Left kidney (tissue), 8 donors: ENCODE measurements at places on chromosomes 4 and X.

DNA sequence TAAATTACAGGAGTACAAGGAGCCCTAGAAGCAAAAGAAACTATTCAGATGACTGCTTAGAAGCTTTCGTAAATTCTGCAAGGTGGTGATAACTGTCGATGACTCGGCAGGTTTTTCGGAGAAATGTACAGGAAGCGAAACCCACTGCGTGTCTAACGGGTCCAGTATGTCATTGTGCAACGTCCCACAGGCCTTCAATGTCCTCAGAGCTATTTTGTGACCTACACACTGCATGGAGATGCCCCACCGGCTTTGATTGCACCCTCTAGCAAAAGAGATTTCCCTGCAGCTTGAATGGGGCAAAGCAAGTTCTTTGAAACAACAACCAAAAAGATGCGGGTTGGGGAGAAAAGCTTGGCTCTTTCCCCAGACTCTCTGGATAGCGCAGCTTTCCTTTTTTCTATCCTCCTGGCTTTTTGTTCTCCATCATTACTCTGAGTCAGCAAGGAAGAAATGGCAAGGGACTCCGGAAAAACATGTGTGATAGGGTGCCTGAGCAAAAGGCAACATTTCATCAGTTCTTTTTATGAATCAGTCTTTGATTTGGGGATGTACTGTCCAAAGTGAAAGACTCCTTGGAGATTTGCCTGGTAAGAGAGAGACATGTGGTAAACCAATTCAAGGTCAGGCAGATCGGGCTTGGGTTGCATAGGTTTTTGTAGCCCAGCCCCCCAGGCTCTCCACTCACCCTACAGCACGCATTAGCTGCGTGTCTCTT is 112.0 kb upstream of the TBL1X start:
- no peak for DNase-seq

- no peak for DNase-seq
These were observed 220.2 kb downstream of the STPG2 start for GRCh38 chr4:97923096-97923495.

- no peak for DNase-seq
These were observed 178.1 kb downstream of the IL15 start for GRCh38 chr4:141814499-141814898.

DNA sequence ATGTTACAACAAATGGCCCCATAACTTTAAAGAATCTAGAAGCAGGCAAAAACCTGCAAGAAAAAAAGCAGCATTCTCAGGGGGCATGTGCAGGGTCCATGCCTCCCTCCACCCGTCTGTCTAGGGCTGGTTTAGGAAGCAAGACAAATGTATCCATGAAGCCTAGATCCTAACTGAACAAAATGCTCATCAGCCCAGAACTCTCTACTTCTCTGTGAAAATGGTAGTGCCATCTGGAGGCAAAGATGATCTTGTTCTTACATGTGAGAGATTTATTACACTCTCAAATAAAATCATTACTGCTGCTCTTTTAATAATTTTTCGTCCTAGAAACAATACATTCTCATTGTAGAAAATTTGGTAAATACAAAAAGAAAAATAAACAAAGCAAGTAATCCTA is 26.7 kb downstream of the NR3C2 start:
- no peak for DNase-seq

DNA sequence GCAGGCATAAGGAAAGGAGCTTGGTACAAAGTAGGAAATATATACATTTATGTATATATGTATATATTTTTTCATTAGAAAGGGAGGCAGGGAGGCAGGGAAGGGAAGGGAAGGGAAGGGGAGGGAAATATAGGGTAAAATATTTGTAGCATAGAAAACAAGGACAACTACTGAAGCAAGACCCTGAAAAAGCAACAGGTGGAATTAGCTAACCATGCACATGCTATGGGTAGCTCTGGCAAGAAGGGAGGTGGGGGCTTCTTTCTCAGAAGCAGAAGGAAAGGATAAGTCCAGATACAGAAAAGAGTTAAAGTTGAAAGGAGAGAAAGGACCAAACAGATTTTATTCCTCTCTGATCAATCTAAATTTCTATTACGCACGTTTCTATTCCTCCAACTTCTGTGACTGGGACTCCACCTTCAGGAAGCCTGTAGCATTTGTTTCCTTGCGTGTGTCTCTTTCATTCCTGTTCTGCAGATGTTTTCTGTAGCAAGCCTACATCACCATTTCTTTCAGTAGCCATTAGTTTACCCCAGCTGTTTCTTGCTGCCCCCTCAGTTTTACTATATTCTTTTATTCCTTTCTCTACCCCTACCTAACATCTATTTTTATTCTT is 82.9 kb downstream of the OR13H1 start:
- DNase-seq, result no peak

DNA sequence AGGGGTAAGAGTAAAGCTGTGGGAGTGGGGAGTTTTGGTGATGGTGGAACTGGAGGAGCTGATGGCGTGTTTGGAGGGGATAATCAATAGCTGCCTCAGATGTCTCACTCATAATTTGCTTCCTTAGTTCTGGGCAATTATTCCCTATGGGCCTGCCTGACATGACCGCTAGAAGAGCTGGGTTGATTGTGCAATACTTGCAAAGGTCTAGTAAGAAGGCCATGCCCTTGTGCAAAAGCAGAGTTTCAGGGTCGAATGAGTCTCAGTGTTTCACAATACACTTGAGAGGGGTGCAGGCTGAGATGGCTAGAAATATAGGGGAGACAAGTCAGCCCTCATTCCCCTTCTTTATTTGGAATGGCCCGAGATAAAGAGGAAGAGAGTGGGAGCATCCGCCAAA is 858.4 kb upstream of the POU3F4 start:
- DNase-seq, result no peak

GRCh38 chr4:26081795-26082498 is 167.9 kb downstream of the SMIM20 start:
- peak; percentile 59 for DNase-seq

- DNase-seq, result no peak
These were observed 2182.5 kb upstream of the AGA start for GRCh38 chr4:179624768-179625181.

- DNase-seq, result no peak
These were observed 113.8 kb upstream of the ARSJ start for GRCh38 chr4:114093221-114093715.

- DNase-seq, result no peak
These were observed 22.2 kb downstream of the ARHGAP10 start for GRCh38 chr4:147754037-147754445.

DNA sequence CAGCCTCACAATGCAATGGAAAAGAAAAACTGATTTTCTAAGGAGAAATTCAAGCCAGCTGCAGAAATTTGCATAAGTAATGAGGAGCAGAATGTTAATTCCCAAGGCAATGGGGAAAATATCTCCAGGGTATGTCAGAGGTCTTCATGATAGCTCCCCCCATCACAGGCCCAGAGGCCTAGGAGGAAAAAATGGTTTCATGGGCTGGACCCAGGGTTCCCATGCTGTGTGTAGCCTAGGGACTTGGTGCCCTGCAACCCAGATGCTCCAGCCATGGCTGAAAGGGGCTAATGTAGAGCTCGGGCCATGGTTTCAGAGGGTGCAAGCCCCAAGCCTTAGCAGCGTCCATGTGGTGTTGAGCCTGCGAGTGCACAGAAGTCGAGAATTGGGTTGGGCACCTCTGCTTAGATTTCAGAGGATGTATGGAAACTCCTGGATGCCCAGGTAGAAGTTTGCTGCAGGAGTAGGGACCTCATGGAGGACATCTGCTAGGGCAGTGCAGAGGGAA is 53.5 kb upstream of the TEX13C start:
- DNase-seq, result no peak

GRCh38 chr4:26185436-26185835 is 135.4 kb upstream of the RBPJ start:
- DNase-seq, result no peak

- DNase-seq, result no peak
These were observed 7.2 kb downstream of the IL15 start for GRCh38 chr4:141643557-141643956.

- no peak for DNase-seq
These were observed 34.9 kb downstream of the ELF2 start for GRCh38 chr4:139142087-139142486.

- no peak for DNase-seq
These were observed 4.4 kb upstream of the ADH1C start for GRCh38 chr4:99356992-99357391.

DNA sequence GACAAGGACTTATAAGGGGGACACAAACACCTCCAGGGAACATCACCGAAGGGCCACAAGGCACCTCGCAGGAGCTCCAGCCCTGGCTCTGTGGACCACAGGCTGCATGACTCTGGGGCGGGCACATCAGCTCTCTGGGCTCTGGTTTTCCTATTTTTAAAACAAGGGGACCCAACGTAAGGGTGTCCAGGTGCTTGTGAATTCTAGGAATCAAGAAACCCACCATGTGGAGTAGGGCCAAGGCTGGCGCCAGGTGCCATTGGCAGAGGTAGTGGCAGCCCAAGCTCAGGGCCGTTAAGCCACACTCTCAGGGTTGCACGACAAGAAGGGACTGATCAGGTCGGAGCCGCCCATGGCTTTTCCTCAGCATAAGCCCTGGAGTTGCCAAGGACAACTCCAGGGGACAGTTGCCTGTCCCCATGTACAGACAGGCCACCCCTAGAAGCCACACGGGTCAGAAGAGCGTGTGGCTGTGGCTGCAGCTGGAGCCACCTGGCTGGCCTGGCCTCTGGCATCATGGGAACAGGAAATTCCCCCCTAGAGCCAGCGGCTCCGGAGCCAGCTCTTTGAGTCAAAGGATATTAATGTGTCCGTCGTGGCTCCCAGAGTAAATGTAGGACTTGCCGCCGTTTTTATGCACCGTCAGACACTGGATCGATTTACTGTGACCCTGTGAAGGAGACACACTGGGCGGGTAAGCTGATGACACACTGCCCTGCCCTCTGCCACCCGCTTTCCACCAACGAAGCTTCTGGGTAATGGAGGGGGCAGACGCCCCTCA is 32.5 kb downstream of the WDR1 start:
- no peak for DNase-seq

GRCh38 chr4:173538148-173538908 is 8.3 kb upstream of the HAND2 start:
- DNase-seq, result no peak

- DNase-seq, result no peak
These were observed 323.2 kb upstream of the GIMD1 start for GRCh38 chr4:106691749-106692148.
